Activated naive CD8-positive, alpha-beta T cell treated with anti-CD3 and anti-CD28 coated beads, Interleukin-2, amount 10 ng/mL, durations not matched to agents 7 days and 5 days (primary cell): ENCODE measurements at places on chromosomes 1 and 21. TPM values are rescaled to one million over a fixed set of nuclear protein-coding genes. Genes with fewer than 3 reads are reported as not detected.

GRCh38 chr1:57517587-57518374 lies 93.9 kb upstream of the DAB1 start:
- no peaks in the 10 kb centered on the region for H3K27me3 ChIP-seq
- H3K36me3 ChIP-seq: no peaks in the 10 kb centered on the region
- no peaks in the 10 kb centered on the region for H3K4me1 ChIP-seq
- no peak overlapping the region for H3K27ac ChIP-seq
- H3K4me3 ChIP-seq: no peak overlapping the region

- H3K27me3 ChIP-seq: no peaks in the 10 kb centered on the region
- DNase-seq: no peak
- peaks cover 18% of the 10 kb centered on the region for H3K36me3 ChIP-seq
- peaks cover 29% of the 10 kb centered on the region for H3K4me1 ChIP-seq
Observed at GRCh38 chr1:6625584-6626149, 999 bp downstream of the THAP3 start.

DNA sequence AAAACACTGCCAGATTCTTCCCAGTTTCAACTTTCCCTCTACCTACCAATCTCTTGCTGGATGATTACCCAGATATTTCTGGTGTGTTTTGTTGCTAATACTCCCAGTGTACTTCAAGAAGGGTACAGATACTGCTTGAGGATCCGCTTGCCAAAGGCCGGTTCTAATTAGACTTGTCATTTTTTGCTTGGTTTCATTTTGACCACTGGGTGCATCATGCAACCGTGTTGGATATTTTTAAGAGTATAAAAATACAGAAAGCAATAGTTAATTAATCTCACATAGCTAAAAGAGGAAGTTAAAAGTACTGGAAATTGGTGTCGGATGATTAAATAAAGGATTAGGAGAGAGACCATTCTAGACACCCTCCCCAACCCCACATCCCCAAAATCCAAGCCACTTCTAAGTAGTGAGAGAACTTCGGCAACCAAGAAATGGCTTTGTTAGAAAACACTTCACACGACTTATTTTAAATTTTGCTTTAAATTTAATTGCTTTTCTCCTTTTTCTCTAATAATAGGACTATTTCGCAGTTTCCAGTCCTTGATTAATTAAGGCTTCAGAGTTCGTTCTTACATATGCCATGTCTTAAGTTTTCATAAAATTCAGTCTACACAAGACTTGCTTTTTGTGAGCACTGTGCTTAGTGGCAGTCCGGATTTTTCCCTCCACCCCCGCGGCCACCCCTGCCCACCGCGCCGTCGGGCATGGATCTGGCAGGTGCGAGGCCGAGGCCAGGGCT lies 2.5 kb upstream of the CDKN2C start:
- peak overlapping the region; percentile 100 for H3K27ac ChIP-seq
- H3K36me3 ChIP-seq: peaks cover 17% of the 10 kb centered on the region
- H3K27me3 ChIP-seq: peaks cover 4% of the 10 kb centered on the region
- H3K4me1 ChIP-seq: peaks cover 11% of the 10 kb centered on the region
- peak overlapping the region; percentile 99 for H3K4me3 ChIP-seq

DNA sequence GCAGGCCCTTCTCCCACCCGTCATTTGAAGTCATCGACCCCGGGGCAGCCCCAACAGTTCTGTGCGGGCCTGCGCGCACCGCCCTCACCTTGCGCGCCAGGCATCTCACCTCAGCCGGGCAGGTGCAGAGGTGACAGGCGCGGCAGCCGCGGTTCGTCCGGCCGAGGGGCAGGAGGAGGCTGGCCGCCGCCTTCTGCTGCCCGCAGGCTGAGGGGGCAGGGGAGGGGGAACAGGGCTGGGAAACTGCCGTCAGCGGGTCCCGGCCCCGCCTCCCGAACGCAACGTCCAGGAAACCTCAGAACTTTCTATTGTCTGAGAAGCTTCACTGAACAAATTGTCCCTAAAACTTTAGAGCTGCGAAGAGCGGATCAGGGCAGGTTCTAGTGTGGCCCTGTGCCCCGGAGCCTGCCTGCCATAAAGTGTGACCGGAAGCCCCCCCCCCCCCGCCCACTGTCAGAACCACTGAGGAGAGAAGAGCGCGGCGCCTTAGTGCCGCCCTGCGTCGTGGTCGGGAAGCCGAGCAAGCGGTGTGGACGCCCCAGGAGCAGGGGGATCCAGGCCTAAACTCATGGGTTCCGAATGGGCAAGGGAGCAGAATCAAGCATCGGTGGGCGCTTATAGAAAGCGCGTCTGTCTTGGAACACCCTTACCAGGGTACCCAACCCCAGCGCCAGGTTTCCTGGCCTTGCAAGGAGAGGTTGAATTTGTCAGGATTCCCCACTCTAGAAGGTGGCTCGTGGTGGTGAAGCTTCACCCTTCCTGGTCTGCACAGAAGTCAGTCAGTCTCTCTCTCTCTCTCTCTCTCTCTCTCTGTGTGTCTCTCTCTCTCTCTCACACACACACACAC lies 13.3 kb upstream of the TBX15 start:
- H3K27ac ChIP-seq: peak overlapping the region; percentile 24
- H3K4me3 ChIP-seq: peak overlapping the region; percentile 45
- H3K27me3 ChIP-seq: peaks cover 88% of the 10 kb centered on the region
- peaks cover 7% of the 10 kb centered on the region for H3K4me1 ChIP-seq
- no peak for DNase-seq
- no peaks in the 10 kb centered on the region for H3K36me3 ChIP-seq

- peak overlapping the region; percentile 80 for H3K27ac ChIP-seq
- no peak for DNase-seq
- H3K36me3 ChIP-seq: no peaks in the 10 kb centered on the region
- H3K4me3 ChIP-seq: peak overlapping the region; percentile 72
Observed at GRCh38 chr21:25421321-25422028, 185.8 kb downstream of the MRPL39 start.

DNA sequence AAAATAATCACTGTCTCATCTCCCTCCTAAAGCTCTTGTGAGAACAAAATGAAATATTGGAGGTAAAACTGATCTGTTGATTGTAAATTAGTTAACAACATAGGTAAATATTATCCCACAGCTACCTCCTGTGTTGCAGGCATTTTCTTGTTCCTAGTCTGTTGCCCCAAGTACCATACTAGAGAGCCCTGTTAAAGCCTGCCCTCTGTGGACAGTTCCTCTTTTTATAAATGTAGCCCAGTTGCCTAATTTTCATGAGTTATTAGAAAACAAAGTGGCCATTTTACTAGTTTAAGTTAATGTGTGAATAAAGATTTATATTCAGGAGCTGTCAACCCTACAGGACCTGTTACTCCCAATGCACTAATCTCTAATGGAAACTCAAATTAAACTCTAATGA lies 180.0 kb upstream of the KCND3 start:
- no peak overlapping the region for H3K4me3 ChIP-seq
- no peaks in the 10 kb centered on the region for H3K27me3 ChIP-seq
- no peaks in the 10 kb centered on the region for H3K4me1 ChIP-seq
- no peak overlapping the region for H3K27ac ChIP-seq
- no peaks in the 10 kb centered on the region for H3K36me3 ChIP-seq

GRCh38 chr1:248886237-248886895 lies 19.7 kb upstream of the PGBD2 start:
- H3K36me3 ChIP-seq: no peaks in the 10 kb centered on the region
- peaks cover 1% of the 10 kb centered on the region for H3K4me1 ChIP-seq
- no peak for DNase-seq

- no peaks in the 10 kb centered on the region for H3K36me3 ChIP-seq
- H3K4me3 ChIP-seq: no peak overlapping the region
- DNase-seq: no peak
Observed at GRCh38 chr1:51915951-51916350, 37.4 kb upstream of the NRDC start.

DNA sequence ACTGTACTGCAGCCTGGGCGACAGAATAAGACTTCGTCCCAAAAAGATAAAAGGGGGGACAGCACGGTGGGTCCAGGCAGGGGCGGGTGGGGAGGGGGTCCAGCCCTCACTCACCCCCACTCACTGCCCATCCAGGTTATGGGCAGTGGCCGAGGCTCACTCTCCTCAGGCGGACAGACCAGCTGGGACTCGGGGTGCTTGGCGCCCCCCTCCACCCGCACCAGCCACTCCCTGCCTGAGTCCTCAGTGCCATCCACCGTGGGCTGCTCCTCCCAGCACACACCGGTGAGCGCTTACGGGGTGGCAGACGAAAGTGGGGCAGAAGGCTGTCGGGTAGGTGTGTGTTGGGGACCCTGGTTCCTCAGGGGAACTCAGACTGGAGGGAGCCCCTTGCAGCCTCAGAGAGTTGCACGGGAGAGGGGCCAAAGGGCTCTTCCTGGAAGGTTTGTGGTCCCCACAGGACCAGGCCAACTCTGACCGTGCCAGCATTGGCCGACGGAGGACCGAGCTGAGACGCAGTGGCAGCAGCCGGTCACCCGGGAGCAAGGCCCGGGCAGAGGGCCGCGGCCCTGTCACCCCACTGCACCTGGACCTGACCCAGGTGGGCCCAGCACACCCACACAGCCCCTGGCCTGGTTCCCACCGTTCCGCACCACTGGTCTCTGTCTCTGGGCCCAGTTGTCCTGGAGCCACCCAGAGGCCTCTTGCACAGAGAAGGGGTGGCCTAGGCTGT lies 6.6 kb downstream of the PLEKHN1 start:
- H3K4me1 ChIP-seq: peaks cover 2% of the 10 kb centered on the region
- no peak overlapping the region for H3K4me3 ChIP-seq
- peaks cover 9% of the 10 kb centered on the region for H3K27me3 ChIP-seq
- no peaks in the 10 kb centered on the region for H3K36me3 ChIP-seq
- H3K27ac ChIP-seq: no peak overlapping the region

DNA sequence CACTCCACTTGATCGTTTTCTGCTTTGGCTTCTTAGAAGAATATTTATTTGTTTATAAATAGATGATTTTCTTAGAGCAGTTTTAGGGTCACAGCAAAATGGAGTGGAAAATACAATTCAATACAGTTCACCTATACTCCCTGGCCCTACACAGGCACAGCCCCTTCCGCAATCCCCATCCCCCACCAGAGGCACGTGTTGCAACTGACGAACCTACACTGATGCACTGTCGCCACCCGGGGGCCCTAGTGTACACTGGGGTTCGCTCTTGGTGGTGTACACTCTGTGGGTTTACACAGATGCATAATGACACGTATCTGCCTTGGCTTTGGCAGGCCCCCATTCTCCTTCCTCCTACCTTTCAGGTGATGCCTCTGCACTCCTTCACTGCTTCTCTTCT lies 8.0 kb downstream of the ECHDC2 start:
- no peaks in the 10 kb centered on the region for H3K4me1 ChIP-seq
- H3K4me3 ChIP-seq: no peak overlapping the region
- DNase-seq: no peak
- H3K27ac ChIP-seq: no peak overlapping the region
- H3K36me3 ChIP-seq: no peaks in the 10 kb centered on the region

GRCh38 chr1:108512239-108513043 lies 47.5 kb upstream of the EEIG2 start:
- peaks cover 32% of the 10 kb centered on the region for H3K27me3 ChIP-seq
- peaks cover 9% of the 10 kb centered on the region for H3K36me3 ChIP-seq
- H3K4me3 ChIP-seq: no peak overlapping the region
- no peak for DNase-seq
- no peak overlapping the region for H3K27ac ChIP-seq
- H3K4me1 ChIP-seq: peaks cover 1% of the 10 kb centered on the region

CLEC20A gene
- not detected for total RNA-seq

RAD54L gene
- total RNA-seq: 50.8 TPM

DNA sequence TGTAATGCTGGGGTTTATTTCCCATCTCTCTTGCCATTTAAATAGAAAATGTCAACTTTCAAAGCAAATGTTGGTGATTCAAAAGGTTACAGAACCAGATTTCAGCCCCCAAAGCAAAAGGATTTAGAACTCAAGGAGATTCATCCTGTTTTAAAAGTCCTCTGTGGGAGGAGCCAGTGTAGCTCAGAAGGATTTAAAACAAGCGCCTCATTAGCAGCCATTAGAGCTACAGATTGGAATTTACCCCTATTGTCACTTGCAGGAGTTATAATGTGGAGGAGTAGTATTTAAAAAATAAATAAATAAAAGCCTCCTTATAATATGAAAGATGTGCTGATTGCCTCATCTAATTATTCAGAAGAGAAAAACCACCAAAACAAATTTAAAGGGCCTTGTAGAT lies 107.8 kb downstream of the LAMC2 start:
- H3K4me3 ChIP-seq: no peak overlapping the region
- no peak overlapping the region for H3K27ac ChIP-seq
- H3K27me3 ChIP-seq: no peaks in the 10 kb centered on the region
- no peak for DNase-seq
- no peaks in the 10 kb centered on the region for H3K4me1 ChIP-seq
- no peaks in the 10 kb centered on the region for H3K36me3 ChIP-seq

- H3K27me3 ChIP-seq: no peaks in the 10 kb centered on the region
- H3K27ac ChIP-seq: peak overlapping the region; percentile 6
- H3K36me3 ChIP-seq: peaks cover 10% of the 10 kb centered on the region
- no peak overlapping the region for H3K4me3 ChIP-seq
- H3K4me1 ChIP-seq: peaks cover 8% of the 10 kb centered on the region
Observed at GRCh38 chr1:66316464-66317247, 217.3 kb upstream of the SGIP1 start.

DCDC2B gene
- total RNA-seq: 0.22 TPM
